ENCODE measurements at places on chromosomes 2 and 18. TPM values are rescaled to one million over a fixed set of nuclear protein-coding genes. Genes with fewer than 3 reads are reported as not detected.

DNA sequence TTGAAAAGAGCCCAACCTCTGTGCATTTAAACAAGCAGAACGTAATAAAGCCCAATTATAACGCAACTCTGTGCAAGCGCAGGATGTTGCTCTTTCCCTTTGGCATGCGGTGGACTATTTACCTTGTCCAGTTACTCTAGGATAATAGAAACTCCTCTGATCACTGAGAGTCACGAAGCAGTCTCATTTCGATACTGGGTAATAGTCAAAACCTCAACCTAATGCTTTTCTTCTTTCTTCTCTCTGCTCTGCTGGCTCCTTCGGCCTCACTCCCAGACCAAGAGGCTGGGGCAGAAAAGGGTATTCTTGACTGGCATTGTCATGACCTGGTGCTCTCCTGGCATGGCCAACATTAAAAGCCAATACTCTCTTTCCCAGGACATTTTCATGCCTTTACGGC lies 89.7 kb upstream of the GCFC2 start:
- DNase-seq = no peak

GRCh38 chr2:223824301-223824700 lies 13.1 kb downstream of the AP1S3 start:
- DNase-seq = no peak

DNA sequence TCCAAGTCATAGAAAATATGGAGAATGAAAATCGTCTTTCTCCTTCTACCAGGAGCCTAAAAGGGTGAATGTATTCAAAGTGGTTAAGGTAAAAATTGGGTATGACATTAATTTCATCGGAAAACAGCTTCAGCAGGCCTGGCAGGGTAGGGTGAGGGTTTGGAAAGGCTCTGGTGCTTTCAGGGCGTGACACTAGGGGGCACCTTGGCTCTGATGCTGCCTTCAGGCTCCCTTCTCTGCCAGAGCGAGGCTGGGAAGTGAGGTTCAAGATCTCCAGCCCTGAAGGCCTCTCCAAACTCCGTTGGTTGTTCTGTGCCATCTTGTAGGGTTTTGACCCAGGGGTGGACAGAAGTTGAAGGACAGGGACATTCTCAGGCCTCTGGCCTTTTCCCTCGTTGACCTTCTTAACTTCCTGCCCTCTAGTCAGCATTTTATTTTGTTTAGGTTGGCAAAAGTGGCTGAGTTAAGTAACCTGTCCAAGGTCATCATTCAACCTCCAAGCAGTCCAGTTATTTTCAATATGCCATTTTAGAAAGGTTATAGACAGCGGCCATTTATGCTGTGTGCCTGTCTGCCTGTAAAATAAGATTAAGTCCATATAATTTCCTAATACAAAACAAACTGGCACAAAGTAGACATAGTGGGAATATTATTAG lies 40.3 kb downstream of the EML6 start:
- no peak for DNase-seq

DNA sequence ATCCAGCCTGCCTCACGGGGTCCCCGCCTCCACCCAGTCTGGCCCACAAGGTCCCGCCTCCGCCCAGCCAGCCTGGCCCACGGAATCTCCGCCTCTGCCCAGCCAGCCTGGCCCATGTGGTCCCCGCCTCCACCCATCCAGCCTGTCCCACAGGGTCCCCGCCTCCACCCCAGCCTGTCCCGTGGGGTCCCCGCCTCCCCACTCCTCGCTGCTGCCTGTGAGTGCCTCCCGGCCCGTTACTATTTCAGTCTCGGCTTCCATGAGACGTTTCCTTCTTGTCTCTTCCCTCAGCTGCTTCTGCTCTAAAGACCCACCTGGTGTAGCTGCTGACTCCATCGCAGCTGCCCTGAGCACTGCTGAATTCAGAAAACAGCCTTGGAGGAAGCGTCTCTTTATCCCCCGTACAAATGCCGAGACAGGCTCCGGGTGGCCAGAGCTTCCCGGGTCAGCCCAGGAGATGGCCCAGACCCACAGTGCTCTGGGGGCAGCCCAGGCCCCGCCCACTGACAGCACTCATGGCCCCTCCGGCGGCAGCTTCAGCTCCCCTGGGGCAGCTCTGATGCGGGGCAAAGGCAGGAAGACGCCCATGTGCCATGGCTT lies 69.8 kb downstream of the NFATC1 start:
- DNase-seq = no peak

Gene CRYBA2
- not detected for total RNA-seq

GRCh38 chr2:30897539-30897938 lies 90.3 kb upstream of the CAPN13 start:
- no peak for DNase-seq
